Prostate gland (tissue), 2 donors: ENCODE measurements at places on chromosomes 13 and 19.

GRCh38 chr13:92251671-92252210, 853.3 kb downstream of the GPC5 start:
- H3K4me3 ChIP-seq, result no peak overlapping the region
- no peak for DNase-seq
- H3K27ac ChIP-seq, result no peak overlapping the region
- no peaks in the 10 kb centered on the region for H3K36me3 ChIP-seq
- no peaks in the 10 kb centered on the region for H3K4me1 ChIP-seq

DNA sequence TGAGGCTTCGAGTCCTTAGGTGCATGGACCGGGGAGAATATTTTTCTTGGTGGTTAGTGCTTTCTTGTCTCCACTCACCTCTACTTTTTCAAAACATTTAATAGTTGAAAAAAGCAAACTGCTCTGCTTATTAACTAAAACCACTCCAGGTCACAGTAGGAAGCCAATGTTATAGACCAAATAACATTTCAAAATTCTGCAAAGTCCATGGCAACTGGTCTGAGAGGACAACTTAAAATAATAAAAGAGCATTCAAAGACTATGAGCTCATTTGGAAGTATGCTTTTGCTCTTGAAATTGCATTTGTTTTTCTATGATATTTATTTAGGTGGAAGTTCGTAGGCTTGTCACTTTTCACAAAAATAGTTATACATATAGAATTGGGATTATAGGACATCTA, 483.0 kb downstream of the DCT start:
- H3K27ac ChIP-seq, result no peak overlapping the region
- DNase-seq, result no peak
- no peaks in the 10 kb centered on the region for H3K36me3 ChIP-seq

GRCh38 chr19:2724148-2724557, 3.0 kb upstream of the DIRAS1 start:
- no peak overlapping the region for H3K27ac ChIP-seq
- peaks cover 7% of the 10 kb centered on the region for H3K4me1 ChIP-seq
- no peak overlapping the region for H3K4me3 ChIP-seq

GRCh38 chr19:5091018-5091683, 122.2 kb downstream of the KDM4B start:
- no peaks in the 10 kb centered on the region for H3K27me3 ChIP-seq
- H3K4me3 ChIP-seq, result no peak overlapping the region
- peaks cover 15% of the 10 kb centered on the region for H3K4me1 ChIP-seq
- H3K36me3 ChIP-seq, result no peaks in the 10 kb centered on the region

GRCh38 chr13:109954441-109954840, 168.1 kb upstream of the IRS2 start:
- no peaks in the 10 kb centered on the region for H3K36me3 ChIP-seq
- no peak overlapping the region for H3K27ac ChIP-seq
- peaks cover 7% of the 10 kb centered on the region for H3K4me1 ChIP-seq
- no peaks in the 10 kb centered on the region for H3K27me3 ChIP-seq
- H3K4me3 ChIP-seq, result no peak overlapping the region

- no peaks in the 10 kb centered on the region for H3K4me1 ChIP-seq
- no peak overlapping the region for H3K27ac ChIP-seq
- DNase-seq, result no peak
- H3K4me3 ChIP-seq, result no peak overlapping the region
Measured at GRCh38 chr13:94009701-94010100, 469.8 kb downstream of the DCT start.

GRCh38 chr13:101146101-101146898, 270.0 kb downstream of the NALCN start:
- H3K27ac ChIP-seq, result no peak overlapping the region
- H3K4me3 ChIP-seq, result no peak overlapping the region
- H3K27me3 ChIP-seq, result no peaks in the 10 kb centered on the region
- H3K36me3 ChIP-seq, result no peaks in the 10 kb centered on the region
- H3K4me1 ChIP-seq, result no peaks in the 10 kb centered on the region

DNA sequence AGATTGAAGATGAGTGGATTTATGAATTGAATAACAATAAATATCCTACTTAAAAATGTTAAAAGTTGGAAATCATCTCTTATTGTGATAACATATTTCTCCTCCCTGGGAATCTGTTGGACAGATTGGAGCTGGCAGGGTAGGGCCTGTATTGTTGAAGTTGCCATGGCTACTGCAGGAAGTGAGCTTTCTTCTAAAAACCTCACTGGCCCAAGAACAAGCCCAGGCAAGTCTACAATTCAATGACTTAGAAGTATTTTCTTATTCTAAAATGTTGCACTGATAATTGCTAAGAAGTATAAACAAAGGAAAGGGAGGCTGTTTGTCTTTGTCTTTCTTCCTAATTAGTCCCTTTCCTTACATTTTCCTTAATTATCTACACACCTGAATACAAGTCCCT, 112.1 kb downstream of the DLEU7 start:
- no peaks in the 10 kb centered on the region for H3K4me1 ChIP-seq
- no peak overlapping the region for H3K27ac ChIP-seq
- DNase-seq, result peak; percentile 19
- no peaks in the 10 kb centered on the region for H3K27me3 ChIP-seq

DNA sequence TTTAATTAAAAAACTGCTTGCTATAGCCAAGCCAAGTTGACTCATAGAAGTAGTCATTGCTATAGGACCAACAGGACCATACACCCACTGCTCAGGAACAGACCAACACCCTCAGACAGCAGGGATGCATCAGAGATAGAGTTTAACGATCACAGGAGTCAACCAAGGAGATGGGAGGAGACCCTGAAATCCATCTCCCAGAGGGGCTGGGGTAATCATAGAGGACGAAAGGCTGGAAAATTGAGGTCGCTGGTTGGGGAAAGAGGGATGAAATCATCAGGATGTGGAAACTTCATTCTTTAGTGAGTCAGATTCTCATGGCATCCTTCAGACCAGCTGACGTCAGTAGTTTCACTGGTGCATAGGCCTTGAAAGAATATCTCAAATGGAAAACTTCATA, 160.4 kb upstream of the GPC6 start:
- H3K4me3 ChIP-seq, result no peak overlapping the region
- no peaks in the 10 kb centered on the region for H3K4me1 ChIP-seq
- H3K27ac ChIP-seq, result no peak overlapping the region
- no peak for DNase-seq
- no peaks in the 10 kb centered on the region for H3K36me3 ChIP-seq

- no peaks in the 10 kb centered on the region for H3K4me1 ChIP-seq
- no peaks in the 10 kb centered on the region for H3K36me3 ChIP-seq
- no peak for DNase-seq
Measured at GRCh38 chr13:107139006-107139405, 571.1 kb upstream of the ARGLU1 start.

- H3K4me1 ChIP-seq, result no peaks in the 10 kb centered on the region
- H3K27me3 ChIP-seq, result no peaks in the 10 kb centered on the region
- H3K36me3 ChIP-seq, result no peaks in the 10 kb centered on the region
- DNase-seq, result no peak
Measured at GRCh38 chr13:73018336-73018735, 40.5 kb upstream of the KLF5 start.

- H3K27ac ChIP-seq, result no peak overlapping the region
- no peaks in the 10 kb centered on the region for H3K36me3 ChIP-seq
- no peak overlapping the region for H3K4me3 ChIP-seq
Measured at GRCh38 chr13:64457976-64458375, 2772.2 kb downstream of the PCDH9 start.

DNA sequence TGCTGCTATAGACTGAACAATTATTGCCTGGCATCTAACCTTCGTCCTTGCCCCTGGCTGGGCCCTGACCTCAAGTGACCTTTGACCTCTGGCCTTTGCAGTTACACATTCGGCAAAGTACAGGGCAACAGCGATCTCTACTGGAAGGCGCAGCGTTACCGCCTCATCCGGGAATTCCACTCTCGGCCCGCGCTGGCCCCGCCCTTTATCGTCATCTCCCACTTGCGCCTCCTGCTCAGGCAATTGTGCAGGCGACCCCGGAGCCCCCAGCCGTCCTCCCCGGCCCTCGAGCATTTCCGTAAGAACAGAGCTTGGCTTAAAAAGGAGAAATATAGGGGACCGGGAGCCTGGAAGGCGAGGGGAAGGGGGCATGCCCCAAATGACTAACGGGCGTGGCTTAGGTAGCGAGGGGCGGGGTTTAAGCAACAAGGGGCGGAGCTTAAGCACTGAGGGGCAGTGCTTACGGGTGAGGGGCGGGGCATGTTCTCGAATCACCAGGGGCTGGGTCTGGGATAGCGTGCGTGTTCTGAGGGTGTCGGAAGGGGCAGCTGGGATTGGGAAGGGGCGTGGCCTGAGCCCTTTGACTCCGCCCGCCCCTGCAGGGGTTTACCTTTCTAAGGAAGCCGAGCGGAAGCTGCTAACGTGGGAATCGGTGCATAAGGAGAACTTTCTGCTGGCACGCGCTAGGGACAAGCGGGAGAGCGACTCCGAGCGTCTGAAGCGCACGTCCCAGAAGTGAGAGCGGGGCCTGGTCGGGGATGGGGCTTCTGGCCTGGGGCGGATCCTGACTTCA, 52.7 kb downstream of the TRPM4 start:
- H3K4me3 ChIP-seq, result peak overlapping the region; percentile 10
- H3K27me3 ChIP-seq, result no peaks in the 10 kb centered on the region

- no peak for DNase-seq
- H3K4me1 ChIP-seq, result no peaks in the 10 kb centered on the region
- no peaks in the 10 kb centered on the region for H3K27me3 ChIP-seq
- no peak overlapping the region for H3K4me3 ChIP-seq
- H3K36me3 ChIP-seq, result no peaks in the 10 kb centered on the region
Measured at GRCh38 chr13:90846936-90847335, 500.6 kb upstream of the MIR17HG start.

- peak; percentile 36 for DNase-seq
- H3K27ac ChIP-seq, result no peak overlapping the region
- H3K4me1 ChIP-seq, result no peaks in the 10 kb centered on the region
- H3K36me3 ChIP-seq, result no peaks in the 10 kb centered on the region
- no peaks in the 10 kb centered on the region for H3K27me3 ChIP-seq
Measured at GRCh38 chr19:8224394-8225145, 15.4 kb downstream of the CERS4 start.

GRCh38 chr19:48487544-48487943, 18.4 kb downstream of the CYTH2 start:
- peaks cover 5% of the 10 kb centered on the region for H3K4me1 ChIP-seq
- DNase-seq, result no peak
- no peaks in the 10 kb centered on the region for H3K36me3 ChIP-seq
- no peak overlapping the region for H3K27ac ChIP-seq
- H3K4me3 ChIP-seq, result no peak overlapping the region

GRCh38 chr19:55418185-55418584, 10.6 kb upstream of the UBE2S start:
- no peak overlapping the region for H3K4me3 ChIP-seq
- no peak overlapping the region for H3K27ac ChIP-seq
- no peaks in the 10 kb centered on the region for H3K27me3 ChIP-seq
- no peaks in the 10 kb centered on the region for H3K36me3 ChIP-seq

GRCh38 chr19:12224676-12225075, 61.8 kb downstream of the ZNF136 start:
- no peaks in the 10 kb centered on the region for H3K4me1 ChIP-seq
- H3K4me3 ChIP-seq, result no peak overlapping the region
- no peaks in the 10 kb centered on the region for H3K36me3 ChIP-seq
- H3K27me3 ChIP-seq, result no peaks in the 10 kb centered on the region

GRCh38 chr19:43552198-43552450, 19.1 kb downstream of the ZNF575 start:
- no peak for DNase-seq
- no peak overlapping the region for H3K4me3 ChIP-seq
- no peaks in the 10 kb centered on the region for H3K27me3 ChIP-seq

DNA sequence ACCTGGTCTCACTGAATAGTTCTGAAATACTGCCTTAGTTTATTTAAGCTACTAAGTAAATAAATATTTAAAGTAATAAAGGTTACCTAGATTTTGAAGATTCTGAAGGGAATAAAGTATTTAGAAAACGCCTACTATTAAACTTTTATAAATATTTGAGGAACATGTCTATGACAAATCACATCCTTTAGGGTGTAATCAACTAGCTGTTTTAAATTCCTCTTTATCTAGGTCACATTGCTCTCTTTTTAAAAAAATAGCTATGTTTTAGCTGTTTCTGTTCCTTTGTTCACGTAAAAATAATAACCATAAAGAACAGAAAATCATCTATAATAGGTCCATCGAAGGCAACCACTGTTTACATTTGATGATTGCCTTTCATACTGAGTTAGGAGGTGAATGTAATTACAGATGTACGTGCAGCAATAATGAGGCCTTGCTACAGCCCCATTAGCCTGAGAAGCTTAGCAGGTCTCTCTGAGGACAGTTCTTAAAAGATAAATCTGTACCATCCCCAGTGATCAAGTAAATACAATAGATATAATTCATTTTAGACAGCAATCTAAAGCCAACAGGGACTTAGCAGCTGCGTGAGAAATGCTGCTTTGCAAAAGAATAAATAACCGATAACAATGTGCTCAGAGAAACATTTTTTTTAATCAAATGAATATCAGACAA, 449.5 kb downstream of the LIG4 start:
- no peaks in the 10 kb centered on the region for H3K36me3 ChIP-seq
- no peak for DNase-seq
- no peaks in the 10 kb centered on the region for H3K27me3 ChIP-seq
- H3K4me3 ChIP-seq, result no peak overlapping the region
- H3K27ac ChIP-seq, result no peak overlapping the region
- H3K4me1 ChIP-seq, result no peaks in the 10 kb centered on the region

DNA sequence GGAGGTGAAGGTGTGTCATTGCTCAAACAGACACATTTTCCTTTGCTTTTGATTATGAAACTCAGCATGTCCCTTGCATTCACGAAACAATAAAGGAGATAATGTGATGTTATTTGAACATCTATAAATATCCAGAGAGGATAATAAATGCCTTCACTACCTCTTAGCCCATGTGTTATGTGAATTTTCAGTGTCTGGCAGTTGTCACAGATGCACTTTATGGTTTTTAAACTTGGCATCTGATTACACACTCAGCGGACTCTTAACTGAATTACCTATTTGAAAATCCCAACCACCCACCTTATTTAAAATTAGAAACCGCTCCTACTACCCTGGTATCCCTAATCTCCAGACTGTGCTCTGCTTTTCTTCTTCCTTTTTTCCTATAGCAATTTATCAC, 254.2 kb downstream of the COG6 start:
- H3K4me3 ChIP-seq, result no peak overlapping the region
- no peaks in the 10 kb centered on the region for H3K36me3 ChIP-seq
- no peak for DNase-seq

- no peaks in the 10 kb centered on the region for H3K4me1 ChIP-seq
- no peaks in the 10 kb centered on the region for H3K36me3 ChIP-seq
- H3K27ac ChIP-seq, result no peak overlapping the region
- no peak overlapping the region for H3K4me3 ChIP-seq
- DNase-seq, result no peak
Measured at GRCh38 chr13:65529541-65529940, 1700.6 kb downstream of the PCDH9 start.

DNA sequence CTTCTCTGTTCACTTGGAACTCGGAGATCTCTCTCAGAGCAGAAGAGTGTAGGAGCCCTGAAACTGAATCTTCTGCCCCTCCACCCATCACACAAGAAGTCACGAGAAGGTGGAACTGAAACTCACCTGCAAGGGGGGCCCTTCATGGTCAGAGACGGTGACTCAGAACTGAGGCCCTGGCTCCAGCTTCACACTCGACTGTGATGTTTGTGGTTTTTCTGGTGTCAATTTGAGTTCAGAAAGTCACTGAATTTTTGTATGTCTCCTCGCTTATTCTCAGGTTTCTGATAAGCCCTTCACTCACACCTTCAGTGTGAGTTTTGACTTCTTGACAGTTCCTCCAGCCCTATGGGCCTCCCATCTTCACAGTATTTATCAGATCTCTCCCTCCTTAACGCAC, 23.1 kb downstream of the SIGLEC5 start:
- no peaks in the 10 kb centered on the region for H3K36me3 ChIP-seq
- H3K27me3 ChIP-seq, result no peaks in the 10 kb centered on the region
- DNase-seq, result no peak
- no peaks in the 10 kb centered on the region for H3K4me1 ChIP-seq
- no peak overlapping the region for H3K4me3 ChIP-seq
